ENCODE measurements at places on chromosomes 7 and 10.

DNA sequence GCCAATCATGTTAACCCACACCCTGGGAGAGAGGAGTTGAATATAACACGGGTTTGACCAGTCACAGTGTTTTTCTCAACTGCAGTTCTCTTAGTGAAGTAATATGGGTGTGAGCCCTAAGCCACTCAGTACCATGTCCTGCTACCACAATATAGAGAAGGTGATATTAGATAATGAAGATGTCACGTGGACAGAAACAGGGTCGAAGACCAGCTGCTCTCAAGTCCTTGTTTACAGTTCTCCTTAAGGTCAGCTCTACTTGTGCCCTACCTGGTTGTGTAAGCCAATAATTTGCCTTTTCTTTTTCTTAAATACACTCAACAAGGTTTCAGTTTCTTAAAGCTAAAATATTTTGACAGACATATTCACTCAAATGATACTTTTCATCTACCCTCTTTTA lies 128.3 kb upstream of the POT1 start:
- DNase-seq, result no peak

DNA sequence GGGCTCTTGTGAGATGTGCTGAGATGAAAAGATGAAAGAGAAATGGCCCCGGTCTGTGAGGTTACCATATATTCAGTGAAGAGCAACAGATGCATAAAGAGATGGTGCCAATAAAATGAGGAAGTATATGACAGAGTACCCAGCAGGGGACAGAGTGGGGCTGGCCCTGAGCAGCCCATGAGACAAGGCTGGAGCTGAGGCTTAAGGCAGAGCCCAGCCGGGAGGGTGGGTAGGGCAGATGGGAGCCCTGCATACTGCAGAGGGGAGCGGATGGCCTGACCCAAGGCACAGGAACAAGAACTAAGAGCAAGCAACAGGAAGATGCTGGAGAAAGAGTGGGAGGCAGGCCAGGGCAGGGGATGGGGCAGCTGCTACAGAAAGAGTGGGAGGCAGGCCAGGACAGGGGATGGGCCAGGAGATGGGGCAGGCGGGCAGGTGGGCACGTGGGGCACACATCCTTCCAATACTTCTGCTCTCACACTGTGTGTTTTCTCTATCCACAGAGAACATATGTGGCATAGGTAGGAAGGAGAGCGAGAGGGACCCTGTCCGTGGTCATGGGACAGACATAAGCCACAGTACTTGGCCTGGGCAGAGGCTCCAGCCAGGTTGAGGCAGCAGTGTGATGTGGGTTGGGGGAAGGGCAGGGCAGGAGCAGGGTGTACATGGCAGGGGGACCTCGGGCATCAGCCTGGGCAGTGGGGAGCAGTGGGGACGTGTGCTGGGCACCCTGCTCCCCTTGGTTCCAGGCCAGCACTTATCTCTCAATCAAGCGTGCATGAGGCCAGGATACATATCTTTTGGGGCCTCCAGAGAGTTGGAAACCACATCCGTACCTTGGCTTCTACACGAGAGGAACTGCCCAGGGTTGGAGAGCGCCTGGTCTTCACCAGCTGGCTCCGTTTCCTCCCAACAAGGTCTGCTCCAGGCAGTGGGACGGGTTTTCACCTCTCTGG lies 91.6 kb upstream of the IKZF1 start:
- no peak for DNase-seq

GRCh38 chr10:69965086-69965485 lies 87.6 kb upstream of the MACROH2A2 start:
- no peak for DNase-seq

DNA sequence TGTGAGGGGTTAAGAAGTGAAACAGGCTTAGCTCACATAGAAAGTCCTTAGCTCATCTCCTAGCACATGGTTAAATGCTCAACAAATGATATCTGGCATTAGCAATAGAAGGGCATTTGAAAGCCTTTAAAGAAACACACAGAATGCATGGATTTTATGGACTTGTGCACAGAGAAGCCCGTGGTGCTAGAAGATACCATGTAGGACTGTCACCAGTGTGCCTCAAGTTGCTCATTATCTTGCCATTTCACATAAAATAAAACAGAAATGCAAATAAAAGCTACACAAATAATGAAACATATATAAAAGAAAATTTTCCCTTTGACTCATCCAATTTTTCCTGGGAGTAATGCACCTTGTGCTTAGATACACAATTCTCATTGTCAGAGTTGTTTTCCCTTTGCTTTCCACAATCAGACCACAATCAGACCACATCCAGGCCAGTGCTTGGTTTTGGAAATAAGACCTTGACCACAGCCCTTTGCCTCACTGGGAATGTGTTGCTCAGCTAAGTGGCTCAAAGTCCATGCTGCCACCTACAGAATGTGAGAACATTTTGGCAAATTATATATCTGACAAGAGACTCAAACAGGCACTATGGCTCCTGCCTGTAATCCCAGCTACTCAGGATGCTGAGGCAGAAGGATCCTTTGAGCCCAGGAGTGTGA lies 9.5 kb upstream of the WDR11 start:
- no peak for DNase-seq

- no peak for DNase-seq
Measured at GRCh38 chr7:33495207-33495606, 365.8 kb downstream of the BBS9 start.

DNA sequence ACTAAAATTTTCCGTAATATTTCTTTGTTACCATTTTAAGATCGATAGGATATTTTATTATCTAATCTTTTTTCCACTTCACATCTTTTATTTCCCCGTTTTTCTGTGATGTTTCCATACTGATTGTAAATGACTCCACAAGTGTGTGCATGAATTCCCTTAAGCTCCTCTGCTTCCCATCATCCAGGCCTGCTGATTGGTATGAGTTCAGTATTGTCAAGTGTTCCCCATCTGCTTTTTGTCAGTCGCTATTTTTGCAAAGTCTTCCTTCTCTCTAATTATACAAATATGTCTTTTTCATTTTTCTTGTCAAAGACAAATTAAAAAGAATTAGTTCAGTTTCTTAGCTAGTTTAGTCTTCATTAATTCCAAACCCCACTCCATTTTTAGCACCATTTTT lies 184.7 kb downstream of the EXOC4 start:
- DNase-seq, result no peak

- no peak for DNase-seq
Measured at GRCh38 chr7:45074528-45075354, 14.0 kb downstream of the NACAD start.

- no peak for DNase-seq
Measured at GRCh38 chr7:114930829-114931655, 9.1 kb downstream of the MDFIC start.

DNA sequence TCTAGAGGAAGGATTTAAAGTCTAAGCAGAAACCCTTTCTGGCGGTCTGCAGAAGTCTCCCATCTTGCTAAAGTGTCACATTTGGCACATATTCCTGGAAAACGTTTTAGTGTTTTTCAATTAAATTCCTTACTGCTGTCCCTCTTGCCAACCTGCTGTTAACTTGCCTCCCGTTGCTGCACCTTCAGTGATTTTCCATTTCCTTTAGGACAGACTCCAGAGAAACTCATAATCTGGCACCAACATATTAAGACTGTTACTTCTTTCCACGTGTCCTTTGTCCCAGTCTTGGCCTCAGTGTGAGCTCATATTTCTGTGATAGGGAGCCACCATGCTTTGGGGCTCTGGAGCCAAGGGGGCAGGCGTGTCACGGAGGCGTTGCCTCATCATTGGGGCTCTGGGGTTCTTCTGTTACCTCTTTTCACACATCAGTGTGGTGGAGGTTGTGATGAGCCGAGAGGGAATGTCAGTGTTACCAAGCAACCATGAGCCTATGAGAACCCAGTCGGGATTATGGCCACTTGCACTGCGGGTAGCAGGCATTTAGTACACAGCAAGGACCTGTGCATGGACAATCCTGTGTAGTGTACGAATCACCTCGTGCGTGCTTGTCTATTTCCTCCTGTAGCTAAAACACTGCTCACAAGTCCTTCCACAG lies 26.0 kb upstream of the ZNF32 start:
- DNase-seq, result no peak

DNA sequence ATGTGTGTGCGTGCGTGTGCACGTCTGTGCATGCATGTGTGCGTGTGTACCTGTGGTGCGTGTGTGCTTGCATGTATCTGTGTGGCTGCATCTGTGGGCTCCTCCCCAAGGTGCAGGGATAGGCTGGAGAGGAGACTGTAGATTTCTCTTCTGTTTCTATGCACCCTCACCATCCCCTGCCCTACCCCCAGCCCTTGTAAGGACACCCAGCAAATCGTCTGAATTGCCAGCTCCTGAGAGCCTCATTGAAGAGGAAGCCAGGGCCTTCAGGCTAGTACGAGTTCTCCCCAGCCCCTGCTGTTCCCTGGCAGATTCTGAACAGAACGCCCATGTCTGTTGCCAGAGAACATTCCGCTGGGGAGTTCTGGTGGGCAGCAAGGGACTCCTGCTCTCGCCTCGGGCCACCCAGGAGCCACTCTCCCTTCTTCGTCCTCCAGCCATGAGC lies 17.0 kb upstream of the TRIM8 start:
- no peak for DNase-seq

DNA sequence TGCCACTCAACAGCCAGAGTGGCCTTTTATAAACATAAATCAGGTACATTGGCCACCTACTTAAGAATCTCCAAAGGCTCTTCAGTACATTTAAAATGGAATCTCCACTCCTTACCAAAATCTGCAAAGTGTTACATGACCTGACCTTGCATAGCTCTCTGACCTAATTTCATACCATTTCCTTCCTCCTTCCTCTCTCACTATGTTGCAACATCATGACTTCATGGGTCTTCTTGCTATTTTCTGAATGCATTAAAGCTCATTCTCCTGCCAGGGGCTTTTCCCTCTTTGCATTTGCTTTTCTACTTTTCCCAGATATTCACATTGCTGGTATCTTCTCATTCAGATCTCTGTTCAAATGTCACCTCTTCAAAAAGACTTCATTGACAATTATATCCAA lies 22.1 kb upstream of the PPP1R17 start:
- DNase-seq, result no peak

Data from activated CD8-positive, alpha-beta memory T cell treated with anti-CD3 and anti-CD28 coated beads for 48 hours (primary cell).